ENCODE measurements at places on chromosomes 6 and 20. TPM values are rescaled to one million over a fixed set of nuclear protein-coding genes. Genes with fewer than 3 reads are reported as not detected.

The SNAP91 gene
- 3.4 TPM for total RNA-seq

GRCh38 chr6:167676000-167676665 lies 150.6 kb upstream of the AFDN start:
- no peak overlapping the region for H3K27ac ChIP-seq
- H3K4me1 ChIP-seq = peaks cover 42% of the 10 kb centered on the region
- DNase-seq = peak; percentile 34
- no peaks in the 10 kb centered on the region for H3K27me3 ChIP-seq
- no peaks in the 10 kb centered on the region for H3K36me3 ChIP-seq

GRCh38 chr20:62636446-62636845 lies 5.9 kb upstream of the SLCO4A1 start:
- no peak overlapping the region for H3K27ac ChIP-seq
- H3K4me1 ChIP-seq = peaks cover 12% of the 10 kb centered on the region
- H3K27me3 ChIP-seq = peaks cover 54% of the 10 kb centered on the region
- H3K4me3 ChIP-seq = no peak overlapping the region
- DNase-seq = no peak

- no peak overlapping the region for H3K27ac ChIP-seq
- no peak for DNase-seq
- H3K36me3 ChIP-seq = no peaks in the 10 kb centered on the region
- H3K4me1 ChIP-seq = no peaks in the 10 kb centered on the region
Observed at GRCh38 chr20:12762725-12763124, 246.0 kb upstream of the SPTLC3 start.

The C6orf15 gene
- total RNA-seq = not detected

- H3K4me1 ChIP-seq = peaks cover 38% of the 10 kb centered on the region
- no peaks in the 10 kb centered on the region for H3K36me3 ChIP-seq
- H3K27ac ChIP-seq = no peak overlapping the region
- no peaks in the 10 kb centered on the region for H3K27me3 ChIP-seq
Observed at GRCh38 chr6:138507977-138508675, 8.8 kb upstream of the NHSL1 start.

GRCh38 chr6:116221067-116221466 lies 32.8 kb downstream of the TSPYL4 start:
- no peaks in the 10 kb centered on the region for H3K36me3 ChIP-seq
- H3K4me3 ChIP-seq = no peak overlapping the region
- H3K27ac ChIP-seq = no peak overlapping the region
- no peaks in the 10 kb centered on the region for H3K27me3 ChIP-seq
- no peak for DNase-seq
- H3K4me1 ChIP-seq = no peaks in the 10 kb centered on the region

- no peak overlapping the region for H3K4me3 ChIP-seq
- H3K36me3 ChIP-seq = no peaks in the 10 kb centered on the region
- DNase-seq = peak; percentile 32
- H3K4me1 ChIP-seq = no peaks in the 10 kb centered on the region
- H3K27me3 ChIP-seq = peaks cover 23% of the 10 kb centered on the region
Observed at GRCh38 chr6:35181933-35182612, 31.7 kb upstream of the SCUBE3 start.

GRCh38 chr20:10674684-10675449 lies 1.1 kb upstream of the JAG1 start:
- H3K4me3 ChIP-seq = peak overlapping the region; percentile 87
- peaks cover 15% of the 10 kb centered on the region for H3K4me1 ChIP-seq
- H3K36me3 ChIP-seq = no peaks in the 10 kb centered on the region
- H3K27me3 ChIP-seq = no peaks in the 10 kb centered on the region
- H3K27ac ChIP-seq = peak overlapping the region; percentile 87

DNA sequence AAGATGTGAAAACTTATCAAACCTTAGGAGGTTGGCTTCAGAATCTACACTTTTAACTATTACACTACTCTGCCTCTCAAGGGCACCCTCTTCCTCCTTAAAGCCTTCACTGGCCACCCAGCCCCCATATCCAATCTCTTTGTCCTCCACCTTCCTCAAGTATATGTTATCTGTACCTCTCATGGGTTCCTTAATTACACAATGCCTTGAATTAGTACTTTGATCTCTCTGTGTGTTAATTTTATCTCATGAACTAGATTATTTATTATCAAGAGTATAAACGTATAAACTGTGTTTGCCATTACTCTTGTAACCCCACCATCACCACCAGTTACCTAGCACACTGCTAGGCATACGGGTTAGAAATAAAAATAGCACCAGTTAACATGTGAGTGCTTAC lies 83.3 kb downstream of the NCR2 start:
- H3K27me3 ChIP-seq = peaks cover 100% of the 10 kb centered on the region
- H3K27ac ChIP-seq = no peak overlapping the region
- DNase-seq = no peak
- no peaks in the 10 kb centered on the region for H3K36me3 ChIP-seq
- peaks cover 2% of the 10 kb centered on the region for H3K4me1 ChIP-seq
- H3K4me3 ChIP-seq = no peak overlapping the region

The BACH2 gene
- 3.9 TPM for total RNA-seq

DNA sequence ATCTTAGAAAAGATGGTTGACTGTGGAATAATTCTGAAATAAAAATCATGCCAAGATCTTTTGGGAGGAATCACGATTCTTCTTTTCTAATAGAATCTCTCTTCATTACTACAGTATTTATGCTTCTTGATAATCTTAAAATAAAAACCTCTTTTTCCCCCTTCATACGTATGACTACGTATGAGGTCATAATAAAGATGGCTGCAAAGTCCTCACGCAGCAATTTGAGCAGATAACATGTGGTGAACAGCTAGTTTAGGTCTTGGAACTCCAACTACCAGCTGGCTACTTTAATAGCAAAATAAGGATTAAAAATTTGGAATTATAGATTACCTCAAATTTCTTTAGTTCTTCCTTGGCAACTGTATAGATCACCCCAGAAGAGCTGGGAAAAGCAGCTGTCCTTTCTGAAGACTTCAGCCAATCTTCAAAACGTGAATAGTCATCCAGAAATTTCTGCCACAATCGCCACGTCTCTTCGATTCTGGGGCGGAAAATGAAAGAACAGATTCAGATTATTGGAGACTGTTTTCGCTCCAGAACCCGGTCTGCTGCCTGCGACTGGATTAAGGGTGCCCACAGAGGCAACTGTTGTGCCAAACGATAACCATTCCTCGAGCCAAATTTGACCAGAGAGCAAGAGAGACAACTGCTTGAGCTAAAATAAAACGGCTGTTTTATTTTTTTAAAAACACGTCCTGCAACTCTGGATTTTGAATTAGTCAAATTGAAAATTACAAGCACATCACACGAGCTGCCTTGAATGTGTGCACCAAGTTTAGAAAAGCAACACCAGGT lies 347.3 kb downstream of the ESR1 start:
- no peak overlapping the region for H3K27ac ChIP-seq
- DNase-seq = no peak
- no peaks in the 10 kb centered on the region for H3K4me1 ChIP-seq

- H3K4me1 ChIP-seq = no peaks in the 10 kb centered on the region
- DNase-seq = no peak
- H3K4me3 ChIP-seq = no peak overlapping the region
- H3K36me3 ChIP-seq = no peaks in the 10 kb centered on the region
- H3K27ac ChIP-seq = no peak overlapping the region
Observed at GRCh38 chr6:8731874-8732273, 296.5 kb upstream of the SLC35B3 start.

DNA sequence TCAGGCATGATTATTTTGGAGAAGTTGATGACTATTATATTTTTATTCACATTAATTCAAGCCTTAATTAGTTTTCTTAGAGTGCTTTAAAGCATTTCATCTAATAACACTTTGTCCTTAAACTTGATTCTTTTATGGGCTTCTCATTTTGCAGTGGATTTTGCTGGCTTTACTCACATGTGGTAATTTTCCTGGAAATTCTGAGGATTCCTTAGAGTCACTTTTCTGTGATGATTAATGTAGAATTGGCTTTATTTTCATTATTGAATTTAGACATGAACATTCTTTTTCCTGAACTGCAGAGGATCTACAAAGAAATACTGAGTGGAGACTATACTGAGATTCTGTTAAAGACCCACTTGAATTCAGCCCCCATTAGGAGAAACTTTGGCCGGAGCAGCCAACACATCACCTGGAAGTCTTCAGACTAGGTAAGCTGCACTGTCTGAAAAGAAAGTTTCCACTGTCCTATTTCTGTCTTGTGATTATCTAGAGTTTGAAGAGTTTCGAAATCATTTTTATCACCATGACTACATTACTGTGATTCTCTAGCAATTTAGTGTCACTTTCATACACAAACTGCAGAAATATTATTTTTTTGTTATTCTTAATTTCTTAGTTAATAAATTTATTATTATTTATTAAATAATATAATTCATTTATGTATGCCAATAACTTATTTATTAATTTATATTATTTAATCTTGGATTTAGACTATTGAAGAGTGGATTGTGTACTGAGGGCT lies 1.9 kb downstream of the RFPL4B start:
- no peak for DNase-seq
- no peak overlapping the region for H3K27ac ChIP-seq
- no peaks in the 10 kb centered on the region for H3K27me3 ChIP-seq

DNA sequence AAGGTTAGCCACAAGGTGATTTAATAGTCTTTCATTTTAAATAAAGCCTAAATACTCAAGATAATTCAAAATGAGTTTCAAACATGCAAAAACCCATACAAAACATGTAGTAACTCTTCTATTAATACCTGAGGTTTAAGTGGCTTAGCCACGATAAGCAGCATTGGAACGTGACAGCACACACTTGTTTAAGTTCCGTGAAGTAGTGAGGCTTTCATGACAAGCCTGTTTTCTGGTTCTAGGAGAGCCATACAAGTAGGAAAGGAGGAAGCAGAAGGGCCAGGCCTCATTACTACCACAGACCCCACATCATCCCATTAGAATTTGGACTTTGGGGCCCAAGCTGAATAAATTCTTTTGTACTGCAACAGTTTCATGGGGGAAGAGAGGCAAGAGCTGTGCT lies 54.3 kb upstream of the PRND start:
- H3K36me3 ChIP-seq = no peaks in the 10 kb centered on the region
- no peaks in the 10 kb centered on the region for H3K27me3 ChIP-seq
- DNase-seq = no peak

The VSX1 gene
- total RNA-seq = not detected

- H3K27me3 ChIP-seq = no peaks in the 10 kb centered on the region
- no peak for DNase-seq
- no peaks in the 10 kb centered on the region for H3K36me3 ChIP-seq
- no peak overlapping the region for H3K4me3 ChIP-seq
- H3K4me1 ChIP-seq = no peaks in the 10 kb centered on the region
- no peak overlapping the region for H3K27ac ChIP-seq
Observed at GRCh38 chr6:91043751-91044150, 456.9 kb upstream of the MAP3K7 start.

The HLA-F gene
- 0.56 TPM for total RNA-seq

GRCh38 chr6:37655666-37656065 lies 42.0 kb downstream of the MDGA1 start:
- H3K4me3 ChIP-seq = no peak overlapping the region
- H3K36me3 ChIP-seq = no peaks in the 10 kb centered on the region
- H3K27ac ChIP-seq = no peak overlapping the region
- H3K4me1 ChIP-seq = no peaks in the 10 kb centered on the region
- H3K27me3 ChIP-seq = peaks cover 27% of the 10 kb centered on the region

GRCh38 chr6:169802790-169803189 lies 51.4 kb downstream of the ERMARD start:
- H3K27ac ChIP-seq = no peak overlapping the region
- peaks cover 24% of the 10 kb centered on the region for H3K4me1 ChIP-seq
- no peaks in the 10 kb centered on the region for H3K36me3 ChIP-seq
- H3K27me3 ChIP-seq = peaks cover 21% of the 10 kb centered on the region
- DNase-seq = no peak

DNA sequence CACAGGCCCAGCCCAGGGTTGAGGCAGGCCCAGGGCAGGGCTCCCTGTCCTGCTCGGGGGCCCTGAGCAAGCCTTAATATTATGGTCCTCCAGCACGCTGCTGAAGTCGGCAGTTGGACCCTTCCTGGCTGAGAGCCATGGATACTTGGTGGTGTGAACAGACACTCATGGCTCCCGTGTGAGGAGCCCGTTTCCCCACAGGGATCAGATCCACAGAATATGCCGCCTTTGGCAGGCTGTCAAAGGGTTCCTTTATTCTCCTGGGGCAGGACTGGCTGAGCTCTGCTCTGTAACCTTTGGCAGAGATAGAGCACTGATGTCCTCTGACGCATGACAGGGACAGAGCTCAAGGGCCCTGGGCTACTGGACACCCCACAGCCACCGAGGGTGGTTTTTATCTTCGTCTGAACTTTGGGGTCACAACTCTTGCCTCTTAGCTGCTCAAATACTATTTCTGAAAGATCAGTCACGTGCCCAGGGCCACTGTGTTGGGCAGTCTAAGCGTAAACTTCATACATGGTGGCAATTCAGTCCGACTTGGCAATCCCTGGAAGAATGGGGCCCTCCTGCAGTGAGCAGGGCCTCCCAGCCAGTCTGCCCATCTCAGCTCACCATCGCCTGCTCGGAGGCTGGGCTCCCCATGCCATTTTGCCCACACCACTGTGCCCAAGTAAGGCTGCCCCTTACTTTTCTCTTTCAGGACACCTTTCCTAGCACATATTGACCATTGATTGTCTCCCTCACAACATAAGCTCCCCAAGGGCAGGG lies 49.1 kb downstream of the TTI1 start:
- no peak for DNase-seq
- H3K27me3 ChIP-seq = no peaks in the 10 kb centered on the region
- H3K4me3 ChIP-seq = no peak overlapping the region
- H3K4me1 ChIP-seq = peaks cover 28% of the 10 kb centered on the region
- H3K27ac ChIP-seq = peak overlapping the region; percentile 13

GRCh38 chr20:20259533-20259932 lies 108.4 kb upstream of the INSM1 start:
- no peaks in the 10 kb centered on the region for H3K27me3 ChIP-seq
- H3K27ac ChIP-seq = no peak overlapping the region
- DNase-seq = no peak
- H3K36me3 ChIP-seq = no peaks in the 10 kb centered on the region
- no peaks in the 10 kb centered on the region for H3K4me1 ChIP-seq
- H3K4me3 ChIP-seq = no peak overlapping the region

GRCh38 chr6:143205131-143205535 lies 144.4 kb downstream of the AIG1 start:
- H3K4me1 ChIP-seq = no peaks in the 10 kb centered on the region
- no peak overlapping the region for H3K27ac ChIP-seq
- DNase-seq = no peak
- H3K27me3 ChIP-seq = no peaks in the 10 kb centered on the region
- H3K36me3 ChIP-seq = no peaks in the 10 kb centered on the region

The SYNDIG1 gene
- total RNA-seq = 1.0 TPM

DNA sequence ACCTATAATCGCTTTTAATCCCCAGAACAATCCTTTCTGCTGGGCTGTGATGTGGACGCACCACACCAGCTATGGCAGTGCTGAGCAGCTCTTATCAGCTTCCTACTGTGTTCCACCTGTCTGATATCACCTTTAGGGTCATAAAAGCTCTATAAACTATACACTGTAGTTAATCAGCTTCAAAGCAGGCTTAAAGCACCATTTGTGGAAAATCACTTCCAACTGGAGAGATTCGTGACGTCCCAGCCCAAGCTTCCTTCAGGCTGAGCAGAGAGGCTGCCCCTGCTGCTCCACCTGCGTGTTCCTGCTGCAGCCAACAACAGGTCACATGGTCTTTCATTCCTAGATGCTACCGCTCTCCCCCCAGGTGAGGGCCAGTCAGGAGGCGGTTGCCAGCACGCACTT lies 156.5 kb downstream of the SMOC2 start:
- DNase-seq = no peak
- no peaks in the 10 kb centered on the region for H3K4me1 ChIP-seq
- H3K27ac ChIP-seq = no peak overlapping the region
- H3K27me3 ChIP-seq = no peaks in the 10 kb centered on the region
